Umbilical cord (tissue), 2 donors: ENCODE measurements at places on chromosomes 13 and 19. TPM values are rescaled to one million over a fixed set of nuclear protein-coding genes. Genes with fewer than 3 reads are reported as not detected.

Gene PTH2
- total RNA-seq: not detected

Gene CGB2
- 5.5 TPM for total RNA-seq

Gene FAM216B
- 1.2 TPM for total RNA-seq

Gene SUCLA2
- 40.4 TPM for total RNA-seq

Gene KLK4
- total RNA-seq: 1.4 TPM

Gene ZNF681
- total RNA-seq: 6.5 TPM

Gene PNPLA6
- total RNA-seq: 35.6 TPM

Gene KLHL26
- total RNA-seq: 4.6 TPM

Gene SBK2
- total RNA-seq: not detected

Gene ZNF880
- 52.2 TPM for total RNA-seq

Gene CTU1
- total RNA-seq: 9.4 TPM

Gene ZNF420
- 15.2 TPM for total RNA-seq

Gene ZNF221
- total RNA-seq: 15.9 TPM

Gene DIAPH3
- 4.8 TPM for total RNA-seq

Gene EDDM13
- total RNA-seq: not detected

Gene FXYD3
- 26.7 TPM for total RNA-seq

Gene SPACA4
- not detected for total RNA-seq

Gene SOX21
- 0.24 TPM for total RNA-seq

Gene OR4F17
- total RNA-seq: 6.7 TPM

Gene LILRB3
- 0.96 TPM for total RNA-seq

Gene NLRP9
- 1.2 TPM for total RNA-seq

Gene AMER2
- 2.4 TPM for total RNA-seq

Gene RGCC
- 82.8 TPM for total RNA-seq
